ENCODE measurements at places on chromosomes 12 and 14.
A peak's percentile ranks its signal among the peaks of the same experiment; 100 is the strongest.

- H3K4me1 ChIP-seq, result no peaks in the 10 kb centered on the region
- H3K27me3 ChIP-seq, result no peaks in the 10 kb centered on the region
- H3K27ac ChIP-seq, result no peak overlapping the region
- H3K36me3 ChIP-seq, result no peaks in the 10 kb centered on the region
- no peak for DNase-seq
Observed at GRCh38 chr12:126773012-126773411, 1494.0 kb upstream of the TMEM132C start.

- H3K36me3 ChIP-seq, result no peaks in the 10 kb centered on the region
- peaks cover 36% of the 10 kb centered on the region for H3K4me1 ChIP-seq
- H3K4me3 ChIP-seq, result peak overlapping the region; percentile 98
Observed at GRCh38 chr14:32078023-32078857, 1.1 kb downstream of the ARHGAP5 start.

DNA sequence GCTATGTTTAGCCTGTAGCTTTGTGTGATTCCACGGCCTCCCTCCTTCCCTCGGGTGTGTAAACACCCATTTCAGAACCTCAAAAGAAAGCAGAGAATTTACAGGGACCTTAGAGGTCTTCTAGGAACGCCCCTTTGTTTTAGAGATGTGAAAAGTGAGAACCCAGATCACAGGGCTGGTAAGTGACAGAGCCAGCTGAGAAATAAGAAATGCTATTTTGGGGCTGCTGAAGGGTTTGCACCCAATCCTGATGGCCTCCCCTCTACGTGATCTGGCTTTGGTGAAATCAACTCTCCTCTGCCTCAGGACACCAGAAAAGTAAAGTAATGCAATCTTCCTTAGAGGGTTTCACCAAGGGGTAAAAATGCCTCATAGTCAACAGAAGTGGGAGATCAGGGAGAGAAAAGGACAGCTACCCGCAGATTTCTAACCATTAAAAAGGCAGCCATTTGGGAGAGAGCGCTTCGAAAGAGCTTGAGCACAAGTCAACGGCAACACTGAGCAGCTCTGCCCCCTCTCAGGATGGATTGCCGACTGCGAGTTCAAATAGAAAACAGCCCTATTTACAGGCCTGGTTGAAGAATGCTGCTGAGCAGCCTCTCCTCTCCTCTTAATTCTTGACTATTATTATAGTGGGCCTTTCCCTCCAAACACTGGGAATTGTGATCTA lies 78.5 kb upstream of the RASSF3 start:
- H3K4me3 ChIP-seq, result no peak overlapping the region
- no peak overlapping the region for H3K27ac ChIP-seq
- no peak for DNase-seq

DNA sequence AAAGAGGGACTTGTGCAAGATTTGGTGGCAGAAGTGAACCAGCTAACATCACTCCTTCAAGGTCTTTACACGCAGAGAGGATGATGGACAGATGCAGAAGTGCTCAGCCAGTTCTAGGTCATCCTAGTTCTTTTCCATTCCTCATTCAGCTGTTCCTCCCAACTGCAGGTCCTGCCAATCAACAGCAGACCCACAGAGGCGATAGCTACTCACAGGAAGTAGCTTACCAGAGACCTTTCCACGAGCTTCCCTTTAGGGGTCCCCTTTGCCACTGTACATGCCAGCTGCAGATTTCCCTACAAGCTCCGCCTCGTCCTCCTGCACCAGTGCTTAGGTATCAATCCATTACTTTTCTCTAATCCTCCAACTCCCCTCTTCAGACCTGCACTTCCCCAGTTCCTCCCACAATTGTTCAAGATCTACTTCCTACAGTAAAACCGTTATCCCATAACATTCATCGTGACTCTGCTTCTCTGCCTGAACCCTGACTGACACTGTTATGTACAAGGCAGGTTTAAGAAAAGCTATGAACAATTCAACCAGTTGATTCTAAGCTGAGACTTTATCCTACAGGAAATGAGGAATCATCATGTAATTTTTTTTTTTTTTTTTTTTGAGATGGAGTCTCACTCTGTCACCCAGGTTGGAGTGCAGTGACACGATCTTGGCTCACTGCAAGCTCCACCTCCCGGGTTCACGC lies 22.5 kb downstream of the RECQL start:
- no peak for DNase-seq
- no peaks in the 10 kb centered on the region for H3K4me1 ChIP-seq
- no peak overlapping the region for H3K4me3 ChIP-seq
- no peak overlapping the region for H3K27ac ChIP-seq
- no peaks in the 10 kb centered on the region for H3K27me3 ChIP-seq

DNA sequence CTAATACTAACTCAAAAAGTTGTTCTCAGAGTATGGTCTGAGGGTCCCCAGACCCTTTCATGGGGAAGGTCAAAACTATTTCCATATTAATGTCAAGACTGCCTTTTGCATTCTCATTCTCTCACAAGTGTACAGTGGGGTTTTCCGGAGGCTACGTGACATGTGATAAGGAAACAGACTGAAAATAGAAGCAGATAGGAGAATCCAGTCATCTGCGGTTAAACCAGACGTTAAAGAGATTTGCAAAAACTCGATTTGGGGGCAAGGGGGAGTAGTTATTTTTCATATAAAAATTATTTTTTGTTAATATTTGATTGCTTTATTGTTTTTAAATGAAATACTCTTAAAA lies 1.0 kb upstream of the NAP1L1 start:
- peak overlapping the region; percentile 91 for H3K4me3 ChIP-seq
- no peaks in the 10 kb centered on the region for H3K27me3 ChIP-seq
- no peak for DNase-seq
- H3K4me1 ChIP-seq, result peaks cover 30% of the 10 kb centered on the region

GRCh38 chr14:99211410-99211809 lies 60.6 kb downstream of the BCL11B start:
- H3K27me3 ChIP-seq, result no peaks in the 10 kb centered on the region
- DNase-seq, result peak; percentile 48
- H3K27ac ChIP-seq, result no peak overlapping the region
- no peak overlapping the region for H3K4me3 ChIP-seq
- H3K4me1 ChIP-seq, result peaks cover 62% of the 10 kb centered on the region
- H3K36me3 ChIP-seq, result no peaks in the 10 kb centered on the region

DNA sequence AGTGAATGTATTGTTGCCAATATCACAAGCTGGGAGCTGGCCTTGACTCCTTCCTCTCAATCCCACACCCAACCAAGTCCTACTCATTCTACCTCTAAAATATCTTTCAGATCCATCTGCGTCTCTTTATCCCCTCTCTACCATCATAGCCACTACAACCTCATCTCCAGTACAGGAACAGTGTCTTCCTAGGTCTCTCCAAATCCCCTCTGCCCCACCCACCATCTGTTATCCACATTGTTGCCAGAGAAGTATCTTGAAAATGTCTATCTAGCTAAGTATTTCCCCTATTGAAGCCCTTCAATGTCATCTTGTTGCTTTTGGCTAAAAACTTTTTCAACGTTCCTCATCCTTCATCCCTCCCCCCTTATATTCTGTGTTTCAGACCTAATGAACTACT lies 244.7 kb downstream of the C12orf75 start:
- peaks cover 5% of the 10 kb centered on the region for H3K4me1 ChIP-seq
- H3K27me3 ChIP-seq, result no peaks in the 10 kb centered on the region
- no peaks in the 10 kb centered on the region for H3K36me3 ChIP-seq
- H3K4me3 ChIP-seq, result no peak overlapping the region
- no peak overlapping the region for H3K27ac ChIP-seq

DNA sequence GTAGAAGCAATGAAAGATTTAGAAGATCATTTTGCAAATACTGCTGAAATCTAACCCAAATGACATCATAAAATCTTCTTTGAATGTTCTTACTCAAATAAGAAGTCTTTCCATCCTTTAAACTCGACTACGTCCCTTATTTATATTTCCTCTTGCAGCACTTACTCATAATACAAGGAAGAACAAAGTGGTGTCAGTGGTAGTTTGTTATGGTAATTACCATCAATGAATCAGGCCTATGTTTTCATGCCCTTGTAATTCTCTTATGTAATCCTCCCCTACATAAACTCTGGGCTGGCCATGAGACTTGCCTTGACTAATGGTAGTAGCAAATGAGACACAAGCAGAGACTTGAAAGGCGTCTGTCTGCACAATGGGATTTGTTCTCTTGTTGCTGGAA lies 17.0 kb downstream of the EEA1 start:
- H3K27me3 ChIP-seq, result no peaks in the 10 kb centered on the region
- H3K27ac ChIP-seq, result peak overlapping the region; percentile 36
- H3K36me3 ChIP-seq, result no peaks in the 10 kb centered on the region
- peaks cover 11% of the 10 kb centered on the region for H3K4me1 ChIP-seq

GRCh38 chr14:69699748-69700303 lies 67.1 kb upstream of the SRSF5 start:
- no peak overlapping the region for H3K27ac ChIP-seq
- peaks cover 15% of the 10 kb centered on the region for H3K36me3 ChIP-seq
- H3K4me3 ChIP-seq, result no peak overlapping the region
- peaks cover 51% of the 10 kb centered on the region for H3K4me1 ChIP-seq
- no peak for DNase-seq

- peaks cover 10% of the 10 kb centered on the region for H3K4me1 ChIP-seq
- no peaks in the 10 kb centered on the region for H3K36me3 ChIP-seq
- no peaks in the 10 kb centered on the region for H3K27me3 ChIP-seq
- DNase-seq, result no peak
- peak overlapping the region; percentile 77 for H3K4me3 ChIP-seq
Observed at GRCh38 chr14:91834571-91834970, 32.8 kb downstream of the TC2N start.

- no peak overlapping the region for H3K4me3 ChIP-seq
- no peaks in the 10 kb centered on the region for H3K36me3 ChIP-seq
- no peaks in the 10 kb centered on the region for H3K27me3 ChIP-seq
- H3K27ac ChIP-seq, result no peak overlapping the region
Observed at GRCh38 chr14:90140298-90140955, 78.6 kb downstream of the KCNK13 start.

GRCh38 chr12:18427520-18427919 lies 166.2 kb downstream of the PIK3C2G start:
- H3K4me3 ChIP-seq, result no peak overlapping the region
- peaks cover 3% of the 10 kb centered on the region for H3K4me1 ChIP-seq
- DNase-seq, result no peak
- H3K36me3 ChIP-seq, result no peaks in the 10 kb centered on the region
- no peaks in the 10 kb centered on the region for H3K27me3 ChIP-seq
- no peak overlapping the region for H3K27ac ChIP-seq

GRCh38 chr12:18827913-18828312 lies 90.0 kb downstream of the CAPZA3 start:
- H3K27me3 ChIP-seq, result no peaks in the 10 kb centered on the region
- no peak overlapping the region for H3K4me3 ChIP-seq
- no peaks in the 10 kb centered on the region for H3K4me1 ChIP-seq
- no peak overlapping the region for H3K27ac ChIP-seq
- H3K36me3 ChIP-seq, result no peaks in the 10 kb centered on the region

Data from suprapubic skin (tissue), 4 donors.